ENCODE measurements at places on chromosomes 7 and 10.

DNA sequence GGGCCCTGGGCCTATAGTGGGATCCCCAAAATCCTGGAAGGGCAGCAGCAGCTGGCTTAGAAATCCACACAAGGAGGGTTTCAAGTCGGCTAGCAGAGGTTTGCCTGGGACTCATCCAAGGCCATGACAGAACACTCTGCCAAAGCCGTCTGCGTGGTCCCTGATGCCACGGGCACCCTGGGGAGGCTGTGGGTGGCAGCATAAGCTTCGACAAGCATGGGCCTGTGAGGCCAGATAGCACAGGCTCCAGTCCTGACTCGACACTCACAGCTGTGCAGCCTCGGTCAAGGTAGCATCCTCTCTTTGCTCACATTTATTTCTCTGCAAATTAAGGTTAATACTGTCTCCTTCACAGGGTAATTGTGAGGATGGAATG, 138.3 kb downstream of the JCAD start:
- no peak for DNase-seq

- no peak for DNase-seq
Measured at GRCh38 chr7:55245271-55245723, 119.8 kb upstream of the LANCL2 start.

GRCh38 chr10:50931948-50932431, 46.6 kb upstream of the A1CF start:
- no peak for DNase-seq

GRCh38 chr7:148368562-148368961, 222.0 kb upstream of the C7orf33 start:
- no peak for DNase-seq

- DNase-seq = no peak
Measured at GRCh38 chr7:152402384-152403250, 33.2 kb downstream of the KMT2C start.

DNA sequence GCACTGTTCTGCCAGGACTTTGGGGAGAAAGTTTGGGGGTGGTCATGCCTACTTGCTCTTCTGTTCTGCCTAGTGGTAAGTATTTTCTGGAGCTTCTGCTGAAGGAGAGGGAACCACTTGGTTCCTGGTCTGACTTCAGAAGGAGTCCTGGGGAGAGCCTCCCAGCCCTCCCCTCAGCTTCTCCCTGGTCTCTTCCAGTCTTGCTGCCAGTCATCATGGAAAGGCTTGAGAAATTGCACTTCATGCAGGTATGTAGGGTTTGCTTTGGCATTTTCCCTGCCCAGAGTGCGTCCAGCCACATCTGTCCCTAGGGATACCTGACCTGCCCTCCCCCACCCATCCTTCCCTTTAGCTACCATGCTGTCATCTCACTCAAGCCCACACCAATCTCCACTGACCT, 11.1 kb upstream of the WBP1L start:
- no peak for DNase-seq

DNA sequence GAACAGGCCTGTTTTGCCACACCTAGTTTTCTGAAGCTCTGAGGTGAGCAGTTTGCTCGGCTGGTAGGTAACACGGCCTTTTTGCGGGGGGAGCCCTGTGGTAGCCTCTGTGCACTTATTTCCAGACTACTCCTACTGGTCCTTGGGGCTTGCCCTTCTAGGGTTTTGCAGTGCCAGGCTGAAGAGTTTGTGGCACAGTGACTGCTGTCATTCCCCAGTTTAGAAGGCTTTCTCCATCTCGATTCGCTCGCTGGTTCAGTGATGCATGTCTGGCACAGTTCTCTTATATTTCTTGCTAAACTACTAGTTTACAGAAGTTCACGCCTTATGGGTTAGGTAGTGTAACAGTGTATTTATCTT, 711 bp downstream of the KIF20B start:
- DNase-seq = no peak

DNA sequence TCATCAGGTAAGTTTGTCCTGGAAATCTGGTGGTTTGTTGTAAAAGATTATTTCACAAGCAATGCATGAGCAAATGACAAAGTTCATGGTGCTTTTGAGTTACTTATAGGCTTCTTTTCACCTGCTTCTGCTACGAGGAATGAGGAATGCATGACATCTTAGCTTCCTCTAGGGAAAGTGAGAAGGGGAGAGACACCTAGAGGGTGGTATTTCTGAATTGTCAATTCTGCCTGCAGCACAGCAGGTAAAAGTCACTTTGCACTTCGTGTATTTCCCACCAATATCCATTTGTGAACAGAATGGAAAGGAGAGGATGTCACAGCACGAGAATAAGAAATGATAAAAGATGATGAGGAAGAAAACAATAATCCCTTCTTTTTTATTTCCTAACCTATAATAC, 153.4 kb upstream of the FEZF1 start:
- DNase-seq = no peak

DNA sequence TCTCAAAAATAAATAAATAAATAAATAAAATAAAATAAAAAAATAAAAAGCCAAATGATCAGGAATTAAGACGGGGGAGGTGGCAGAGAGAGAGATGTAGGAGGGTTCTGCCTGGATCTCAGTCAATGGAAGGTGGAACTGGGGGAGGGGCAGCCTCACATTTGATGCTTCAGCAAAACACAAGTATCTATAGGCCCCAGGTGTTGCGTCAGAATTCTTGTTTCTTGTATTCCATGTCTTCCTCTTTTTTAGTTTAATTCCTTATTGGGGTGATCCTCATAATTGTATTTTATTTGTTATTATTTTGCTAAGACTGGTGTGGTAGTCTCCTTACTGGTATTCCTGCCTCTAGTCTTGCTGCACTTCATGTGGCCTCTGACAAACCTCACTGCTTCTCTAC, 41.4 kb upstream of the SMARCD3 start:
- DNase-seq = no peak

- no peak for DNase-seq
Measured at GRCh38 chr7:112105584-112106530, 100.3 kb downstream of the DOCK4 start.

DNA sequence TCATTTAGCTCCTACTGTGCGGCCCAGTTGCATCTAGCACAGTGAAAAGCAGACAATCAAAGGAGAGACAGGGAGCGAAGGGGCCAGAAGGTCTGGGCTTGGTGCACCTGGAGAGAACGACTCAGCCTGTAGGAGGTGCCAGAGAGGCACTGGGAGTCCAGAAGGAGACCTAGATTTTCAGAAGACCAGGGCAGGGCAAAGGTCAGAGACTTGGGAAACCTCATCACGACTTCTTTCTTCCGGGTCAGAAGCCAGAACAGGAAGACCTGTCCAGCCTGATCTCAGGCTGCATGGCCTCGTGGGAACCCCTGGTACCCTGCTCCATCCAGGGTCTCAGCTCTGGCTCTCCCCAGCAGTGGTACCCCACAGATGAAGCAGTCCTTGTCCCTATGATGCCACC, 5.2 kb downstream of the AGAP3 start:
- no peak for DNase-seq

- no peak for DNase-seq
Measured at GRCh38 chr7:90530263-90530662, 60.8 kb downstream of the PTTG1IP2 start.

- DNase-seq = no peak
Measured at GRCh38 chr7:154914308-154914995, 88.5 kb downstream of the PAXIP1 start.

DNA sequence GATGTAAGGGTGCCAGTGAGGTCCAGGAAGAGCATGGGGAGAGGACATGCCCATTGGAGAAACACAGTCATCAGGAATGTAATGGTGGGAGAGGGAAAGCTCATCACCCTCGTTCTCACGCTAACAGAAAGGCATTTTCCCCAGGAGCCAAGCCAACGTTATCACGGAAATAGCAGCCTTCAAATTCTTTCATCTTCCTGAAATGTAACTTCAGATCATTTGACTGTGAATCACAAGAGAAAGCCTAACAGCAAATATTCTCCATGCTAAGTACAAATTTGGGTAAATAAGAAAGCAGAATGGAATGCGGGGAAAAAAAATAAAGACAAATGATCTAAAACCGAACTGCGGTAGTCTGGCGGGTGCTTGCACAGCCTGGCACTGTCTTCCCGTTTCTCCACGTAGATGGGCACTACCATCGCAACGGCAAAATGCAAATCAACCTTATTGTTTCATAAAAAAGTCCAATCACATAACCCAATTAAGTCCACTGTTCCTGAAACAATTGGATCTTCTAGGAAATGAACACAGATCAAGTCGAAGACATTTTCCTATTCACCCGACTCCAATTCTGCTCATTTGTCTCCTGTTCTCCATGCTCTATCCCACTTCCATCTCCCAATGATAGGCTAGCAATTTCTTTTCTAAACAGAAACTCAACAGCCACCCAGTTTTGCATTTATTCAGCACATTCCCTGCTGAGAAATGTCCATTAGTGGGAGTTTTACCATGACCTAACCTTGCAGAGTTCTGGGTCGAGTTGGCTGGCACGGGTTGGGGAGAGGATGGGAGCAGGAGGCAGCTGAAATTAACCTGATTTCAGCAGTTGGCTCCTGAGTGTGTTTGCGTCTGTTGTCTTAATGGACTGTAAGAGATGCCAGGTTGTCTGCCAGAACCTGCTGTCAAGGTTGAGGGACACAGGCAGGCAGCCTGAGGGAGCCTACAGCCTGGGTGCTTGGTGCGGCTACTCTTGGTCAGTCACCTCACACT, 74.6 kb upstream of the FRMD4A start:
- no peak for DNase-seq

DNA sequence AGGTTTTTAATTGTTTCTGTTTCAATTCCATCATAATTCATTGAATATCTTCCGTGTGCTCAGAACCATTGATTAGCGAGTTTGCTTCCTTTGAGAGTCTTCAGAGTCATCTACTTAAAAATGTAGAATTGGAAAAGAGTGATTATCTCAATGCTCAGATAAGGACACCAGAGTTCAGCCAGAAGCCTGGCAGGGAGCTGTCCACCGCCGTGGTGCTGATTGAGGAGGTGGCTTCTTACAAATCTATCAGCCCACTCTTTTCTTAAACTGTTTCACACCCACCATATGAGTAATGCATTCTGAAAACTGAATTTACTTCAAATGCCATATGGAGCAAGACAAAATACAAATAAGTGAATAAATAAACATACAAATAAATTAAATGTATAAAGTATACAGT, 79.3 kb downstream of the INSYN2A start:
- DNase-seq = no peak

Data from SIG-M5 (cell line).